ENCODE measurements at places on chromosomes 7 and 10. TPM values are rescaled to one million over a fixed set of nuclear protein-coding genes. Genes with fewer than 3 reads are reported as not detected.

The SEMA3D gene
- polyA plus RNA-seq, result not detected

The TMEM270 gene
- not detected for polyA plus RNA-seq

The ARMC3 gene
- polyA plus RNA-seq, result not detected

The EXOC6 gene
- polyA plus RNA-seq, result 6.5 TPM

The VGF gene
- polyA plus RNA-seq, result not detected

The INPP5A gene
- polyA plus RNA-seq, result 0.51 TPM

The SCD gene
- polyA plus RNA-seq, result 5.5 TPM

The FOXP2 gene
- polyA plus RNA-seq, result not detected

The TAS2R41 gene
- polyA plus RNA-seq, result not detected

The UPK3BL2 gene
- polyA plus RNA-seq, result 1.1 TPM

The PAOX gene
- 15.6 TPM for polyA plus RNA-seq

The FEZF1 gene
- not detected for polyA plus RNA-seq

DNA sequence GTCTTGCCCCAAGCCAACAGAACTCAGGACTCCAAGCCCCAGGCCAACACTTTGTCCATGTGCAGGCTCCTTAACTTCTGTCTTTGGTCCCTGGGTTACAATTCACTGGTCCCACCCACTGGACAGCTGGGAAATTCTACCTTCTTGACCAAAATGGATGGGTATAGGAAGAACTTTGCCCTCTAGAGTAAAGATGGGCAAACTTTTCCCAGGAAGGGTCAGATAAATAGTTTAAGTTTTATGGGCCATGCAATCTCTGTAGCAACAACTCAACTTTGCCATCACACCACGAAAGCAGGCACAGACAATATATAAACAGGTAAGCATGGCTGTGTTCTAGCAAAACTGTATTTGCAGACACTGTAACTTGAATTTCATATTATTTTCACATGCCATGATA is 147.1 kb downstream of the PLXNA4 start:
- no peak for DNase-seq

DNA sequence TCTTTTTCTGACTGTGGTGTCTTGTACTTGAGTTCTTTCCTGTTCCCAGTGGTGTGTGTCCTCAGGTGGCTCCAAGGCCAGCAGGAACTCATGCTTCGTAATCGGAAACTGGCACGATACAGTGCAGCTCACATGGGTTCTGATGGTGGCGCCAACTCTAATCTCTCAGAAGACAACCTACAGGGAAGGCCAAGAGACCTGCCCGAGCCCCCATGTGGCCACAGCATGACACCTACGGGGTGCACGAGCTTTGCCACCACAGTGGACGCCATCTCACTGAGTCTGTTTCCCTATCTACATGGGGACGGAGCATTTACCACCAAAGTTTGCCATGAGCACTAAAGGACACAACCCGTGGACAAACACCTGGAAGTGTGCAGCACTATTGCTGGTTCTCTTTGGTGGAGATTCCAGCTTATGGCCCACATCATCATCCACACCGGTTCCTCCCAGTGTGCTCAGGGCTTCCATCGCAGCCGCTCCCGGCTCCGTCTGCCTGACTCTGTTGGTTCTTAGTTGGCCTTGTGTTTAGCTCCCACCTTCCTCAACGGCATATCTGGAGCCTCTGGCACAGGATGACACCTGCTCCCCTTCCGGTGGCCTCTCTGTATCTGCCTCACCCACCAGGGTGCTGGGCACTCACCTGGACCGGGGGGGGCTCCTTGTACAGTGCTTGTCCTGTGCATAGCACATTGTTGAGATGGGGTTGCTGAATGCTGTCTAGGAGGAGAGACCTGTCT is 586.6 kb upstream of the MKI67 start:
- no peak for DNase-seq

DNA sequence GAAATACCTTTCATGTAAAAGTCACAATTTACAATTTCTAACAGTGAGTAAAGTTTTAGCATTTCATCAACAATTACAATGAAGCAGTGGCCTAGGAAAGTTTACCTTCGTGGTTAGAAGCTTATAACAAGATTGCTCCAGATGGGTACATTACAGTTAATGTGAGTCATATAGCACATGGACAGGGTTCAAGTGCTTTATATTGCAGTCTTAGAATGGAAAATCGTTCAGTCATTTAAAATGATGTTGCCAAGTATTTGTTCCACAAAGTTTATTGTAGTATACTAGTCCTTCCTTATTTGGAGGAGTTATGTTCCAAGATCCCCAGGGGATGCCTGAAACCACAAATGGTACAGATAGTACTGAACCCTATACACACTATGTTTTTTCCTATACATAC is 174.6 kb upstream of the TARP start:
- no peak for DNase-seq

DNA sequence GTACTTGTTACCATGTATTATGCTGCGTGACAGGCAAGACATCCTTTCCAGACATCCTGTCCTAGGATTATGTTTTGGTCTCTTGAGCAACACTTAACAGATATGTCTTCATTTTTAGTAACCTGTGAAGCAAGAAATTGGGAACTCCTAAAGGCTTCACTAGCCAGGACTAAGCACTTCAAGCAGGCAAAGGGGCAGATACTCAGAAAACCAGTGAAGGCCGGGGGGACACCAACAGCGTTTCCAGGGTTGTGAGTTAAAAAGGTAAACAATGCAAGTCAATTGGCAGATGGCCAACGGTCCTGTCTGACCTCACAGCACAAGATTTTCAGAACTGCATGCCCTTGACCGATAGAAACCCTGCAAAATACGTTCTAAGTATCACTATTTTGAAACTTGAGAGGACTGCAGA is 77.6 kb upstream of the SFMBT2 start:
- no peak for DNase-seq

- no peak for DNase-seq
Measured at GRCh38 chr7:117630907-117631564, 151.2 kb downstream of the CFTR start.

DNA sequence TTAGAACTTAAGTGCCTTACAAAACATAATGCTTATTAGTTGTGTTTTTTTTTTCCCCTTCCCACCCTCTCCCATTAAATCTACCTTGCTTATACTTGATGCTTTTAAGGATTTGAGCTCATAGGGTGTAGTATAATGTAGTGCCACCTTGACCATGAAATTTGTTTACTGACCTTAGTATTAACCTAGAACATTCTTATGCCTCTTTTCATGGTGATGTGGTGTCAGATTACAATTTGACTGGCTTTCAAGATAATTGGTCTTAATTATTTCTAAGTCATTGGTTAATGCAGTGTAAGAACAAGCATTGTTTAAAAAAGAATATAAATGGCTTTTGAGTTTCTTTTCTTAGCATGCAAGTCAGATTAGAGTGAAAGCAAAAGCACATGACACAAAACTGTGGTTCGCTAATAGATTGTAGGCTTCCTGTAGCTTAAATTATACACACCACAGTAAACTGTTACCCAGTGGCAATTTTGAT is 61.8 kb downstream of the ADD3 start:
- no peak for DNase-seq

DNA sequence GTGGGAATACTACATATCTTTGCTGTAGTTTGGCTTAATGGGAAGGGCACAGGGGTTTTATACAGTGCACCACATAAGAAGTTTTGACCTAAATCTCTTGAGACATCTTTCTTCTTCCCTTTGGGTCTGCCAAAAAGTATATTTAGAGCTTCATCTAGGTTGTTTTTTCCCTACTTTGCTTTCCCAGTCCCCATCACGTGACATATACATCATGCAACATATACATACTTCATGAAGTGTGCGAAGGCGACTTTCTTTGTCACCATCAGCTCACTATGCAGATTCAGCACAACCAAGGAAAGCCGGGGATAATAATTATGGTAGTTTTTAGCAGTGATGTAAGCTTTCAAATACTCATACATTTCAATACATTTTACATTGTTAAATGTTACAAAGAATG is 177.1 kb upstream of the PPP1R3A start:
- no peak for DNase-seq

- DNase-seq, result no peak
Measured at GRCh38 chr7:106774768-106775551, 90.1 kb upstream of the PIK3CG start.

DNA sequence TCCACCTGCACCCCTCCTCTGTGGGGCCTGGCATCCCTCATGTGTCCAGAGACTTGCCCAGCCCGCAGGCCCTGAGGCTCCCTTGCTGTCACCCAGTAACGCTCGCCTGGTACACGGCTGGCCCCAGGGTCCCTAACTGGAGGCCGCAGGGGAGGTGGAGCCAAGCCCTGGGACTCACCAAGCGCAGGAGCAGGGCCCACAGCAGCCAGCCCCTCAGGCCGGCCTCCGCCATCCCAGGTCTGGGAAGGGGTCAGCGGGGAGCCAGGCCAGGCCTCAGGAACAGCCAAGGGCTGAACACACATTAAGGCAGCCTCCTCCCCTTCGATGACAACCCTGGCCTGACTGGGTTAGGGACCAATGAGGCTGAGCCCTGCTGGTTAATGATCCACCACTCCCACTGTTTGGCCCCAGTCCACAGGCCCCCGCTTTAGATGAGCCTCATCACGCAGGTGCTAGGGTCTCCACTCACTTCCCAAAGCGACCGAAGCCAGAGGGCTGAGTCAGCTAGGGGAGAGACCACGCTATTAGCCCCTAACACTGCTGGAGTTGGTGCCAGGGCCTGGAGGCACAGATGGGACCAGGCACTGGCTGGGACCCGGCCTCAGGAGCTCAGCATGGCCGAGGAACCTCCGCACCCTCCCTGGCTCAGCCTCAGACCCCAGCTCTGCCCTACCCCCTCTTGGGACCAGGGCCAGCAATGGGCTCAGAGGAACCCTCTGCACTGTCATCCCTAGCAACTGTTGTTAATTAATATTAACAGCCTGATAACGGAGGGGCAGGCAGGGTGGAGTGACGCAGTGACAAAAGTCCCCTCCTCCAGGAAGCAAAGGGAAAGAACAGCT is at the start of gene NPC1L1:
Gene NPC1L1, minus strand, starts transcription at position 303 of the 842 bp plus-strand sequence. Its CDS starts 71 bp downstream, at position 232.
- no peak for DNase-seq

GRCh38 chr7:30922596-30922995 is 10.9 kb downstream of the AQP1 start:
- DNase-seq, result no peak

GRCh38 chr7:134919240-134919641 is 67.1 kb upstream of the AGBL3 start:
- no peak for DNase-seq

GRCh38 chr7:55309040-55309991 is 55.8 kb upstream of the LANCL2 start:
- DNase-seq, result no peak

DNA sequence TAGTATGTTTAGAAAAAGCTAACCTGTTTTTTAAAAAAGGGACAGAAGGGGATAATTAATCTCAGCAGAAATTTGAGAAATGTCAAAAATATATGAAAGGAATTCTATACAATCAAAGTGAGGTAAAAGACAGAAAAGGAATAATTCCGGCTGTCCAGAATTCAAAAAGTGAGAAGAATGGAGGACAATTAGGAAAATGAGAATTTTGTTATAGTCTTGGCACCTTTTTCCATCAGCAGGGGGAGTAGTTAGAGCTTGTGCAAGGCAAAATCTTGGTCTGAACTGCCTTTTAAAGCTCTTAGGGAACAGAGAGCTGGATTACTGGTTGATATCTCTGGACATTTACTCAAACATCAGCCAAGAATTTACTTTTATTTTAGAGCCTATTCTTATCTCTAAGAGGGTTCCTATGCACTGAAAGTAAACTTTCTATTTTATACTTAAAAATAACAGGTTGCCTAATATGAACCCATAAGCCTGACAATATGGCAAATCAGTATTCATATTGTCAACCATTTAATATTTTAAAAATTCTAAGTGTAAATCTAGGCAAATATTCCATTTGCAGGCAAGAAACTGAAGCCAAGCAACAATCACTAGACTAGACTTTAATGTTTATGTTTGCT is 185.6 kb downstream of the ANK3 start:
- no peak for DNase-seq

GRCh38 chr7:25288556-25289307 is 60.4 kb upstream of the NPVF start:
- DNase-seq, result no peak

- DNase-seq, result no peak
Measured at GRCh38 chr7:31493714-31494181, 20.1 kb upstream of the ITPRID1 start.

- no peak for DNase-seq
Measured at GRCh38 chr10:95444792-95445191, 116.4 kb downstream of the SORBS1 start.

DNA sequence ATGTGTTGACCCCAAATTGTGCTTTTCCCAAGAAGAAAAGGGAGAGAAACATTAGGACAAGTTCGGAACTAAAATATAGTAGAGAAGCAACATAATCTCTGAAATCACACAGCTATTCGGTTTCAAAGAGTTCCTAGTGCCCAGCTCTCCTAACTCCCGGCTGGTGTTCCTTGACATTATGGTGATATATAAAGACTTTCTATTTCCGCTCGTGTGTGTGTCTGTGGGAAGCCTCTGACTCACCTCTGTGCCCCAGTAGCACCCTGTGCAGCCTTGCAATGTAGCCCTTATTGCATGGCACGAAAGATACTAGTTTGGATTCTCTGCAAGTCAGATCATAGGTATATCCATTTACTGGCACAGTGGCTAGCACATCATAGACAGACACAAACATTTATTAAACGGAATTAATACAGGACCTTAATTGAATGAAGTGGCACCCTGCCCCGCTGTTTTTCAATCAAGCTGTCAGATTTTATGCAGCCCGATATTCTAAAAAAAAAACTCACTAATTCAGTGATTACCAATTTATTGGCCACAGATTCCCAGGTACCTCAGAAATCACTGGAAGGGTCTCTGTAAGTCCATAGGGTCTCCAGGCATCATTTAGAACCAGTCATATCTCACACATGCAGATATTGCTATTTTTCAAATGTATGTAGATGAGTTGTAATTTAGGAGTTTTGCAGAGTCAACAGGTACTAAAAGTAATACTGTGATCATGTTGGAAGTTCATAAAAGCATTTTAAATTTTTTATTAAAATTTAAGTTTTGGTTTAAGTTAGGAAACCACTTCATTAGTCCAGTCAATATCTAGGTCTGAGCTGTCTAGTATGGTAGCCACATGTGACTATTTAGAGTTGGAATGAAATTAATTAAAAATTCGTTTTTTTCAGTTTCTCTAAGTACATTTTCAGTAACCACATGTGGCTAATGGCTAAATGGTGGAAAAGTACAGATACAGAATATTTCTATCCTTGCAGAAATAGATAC is 43.3 kb downstream of the SFTPD start:
- DNase-seq, result no peak

- DNase-seq, result no peak
Measured at GRCh38 chr7:53428045-53428444, 392.6 kb downstream of the POM121L12 start.

- DNase-seq, result no peak
Measured at GRCh38 chr7:48041653-48041970, 6.3 kb downstream of the C7orf57 start.

GRCh38 chr10:86876748-86877147 is 80.7 kb downstream of the MMRN2 start:
- DNase-seq, result no peak

- no peak for DNase-seq
Measured at GRCh38 chr10:14451341-14451740, 120.6 kb upstream of the FRMD4A start.
